ENCODE measurements at places on chromosomes 11 and 22.

DNA sequence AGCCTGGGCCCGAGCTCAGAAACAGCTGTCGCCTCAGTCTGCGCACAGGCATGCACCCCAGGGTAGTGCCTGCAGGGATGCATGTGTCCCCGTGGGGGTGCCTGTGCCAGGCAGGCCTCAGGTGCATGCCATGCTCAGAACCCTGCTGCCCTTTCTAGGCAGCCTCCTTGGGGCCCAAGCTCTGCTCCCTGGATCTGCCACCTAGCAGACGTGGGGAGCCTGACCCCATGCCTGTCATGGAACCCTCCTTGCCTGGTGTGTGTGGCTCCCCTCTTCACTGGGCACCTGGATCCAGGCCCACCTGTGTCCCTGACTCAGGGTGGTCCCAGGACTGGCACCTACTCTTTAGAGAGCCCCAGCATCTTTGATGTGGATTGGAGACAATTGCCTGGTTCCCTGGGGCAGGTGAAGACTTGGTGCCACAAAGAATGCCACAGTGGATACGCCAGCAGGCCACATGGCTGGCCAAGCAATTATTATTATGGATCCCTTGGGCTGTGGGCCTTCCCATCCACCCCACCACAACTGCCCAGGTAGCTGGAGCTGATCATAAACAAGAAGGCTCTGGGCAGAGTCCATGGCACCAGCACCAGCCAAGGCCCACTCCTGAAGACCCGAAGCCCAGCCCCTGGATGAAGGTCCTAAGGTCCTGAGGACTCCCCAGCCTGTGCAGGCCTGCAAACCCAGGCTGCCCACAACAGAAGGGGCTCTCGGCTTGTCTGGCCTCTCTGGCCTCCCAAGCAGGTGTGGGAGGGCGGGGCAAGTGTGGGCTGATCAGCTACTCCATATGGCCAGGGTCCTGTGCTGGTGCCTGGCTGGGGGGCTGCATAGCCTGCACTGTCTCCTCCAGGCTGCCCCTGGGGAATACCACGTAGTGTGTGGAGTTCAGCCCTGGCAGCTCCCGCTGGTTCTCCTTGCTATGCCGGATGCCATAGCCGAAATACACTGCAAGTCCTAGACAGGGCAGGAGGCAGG, 3.8 kb downstream of the SLC7A4 start:
- DNase-seq, result no peak

- DNase-seq, result peak; percentile 65
Observed at GRCh38 chr22:50306753-50307749, at the start of gene PLXNB2. PLXNB2 (minus strand) TSS chr22:50307646; CDS start chr22:50290584, 17,062 bp downstream.

DNA sequence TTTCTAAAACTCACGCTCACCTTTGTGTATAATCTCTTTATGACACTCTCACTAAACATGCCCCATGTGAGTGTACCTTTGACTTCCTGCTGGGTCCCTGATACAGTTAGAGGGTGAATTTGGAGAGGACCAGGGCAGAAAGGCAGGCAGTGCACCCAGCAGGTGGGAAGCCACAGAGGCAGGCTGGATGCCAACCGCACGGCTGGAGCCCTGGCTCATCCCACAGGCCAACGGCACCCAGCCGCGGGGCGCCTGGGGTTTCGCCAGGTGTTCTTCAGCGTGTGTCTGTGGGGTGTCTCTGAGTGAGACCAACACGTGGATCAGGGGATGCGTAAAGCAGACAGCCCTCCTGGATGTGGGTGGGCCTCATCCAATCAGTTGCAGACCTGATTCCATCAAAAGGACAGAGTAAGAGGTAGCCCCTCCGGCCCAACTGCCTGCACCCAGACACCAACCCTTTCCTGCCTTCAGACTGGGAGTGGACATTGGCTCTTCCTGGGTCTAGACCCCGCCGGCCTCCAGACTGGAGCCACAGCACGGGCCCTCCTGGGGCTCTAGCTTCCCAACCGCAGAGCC, 51.6 kb downstream of the DHCR7 start:
- no peak for DNase-seq

- DNase-seq, result no peak
Observed at GRCh38 chr11:121249039-121249663, 43.4 kb upstream of the SC5D start.

DNA sequence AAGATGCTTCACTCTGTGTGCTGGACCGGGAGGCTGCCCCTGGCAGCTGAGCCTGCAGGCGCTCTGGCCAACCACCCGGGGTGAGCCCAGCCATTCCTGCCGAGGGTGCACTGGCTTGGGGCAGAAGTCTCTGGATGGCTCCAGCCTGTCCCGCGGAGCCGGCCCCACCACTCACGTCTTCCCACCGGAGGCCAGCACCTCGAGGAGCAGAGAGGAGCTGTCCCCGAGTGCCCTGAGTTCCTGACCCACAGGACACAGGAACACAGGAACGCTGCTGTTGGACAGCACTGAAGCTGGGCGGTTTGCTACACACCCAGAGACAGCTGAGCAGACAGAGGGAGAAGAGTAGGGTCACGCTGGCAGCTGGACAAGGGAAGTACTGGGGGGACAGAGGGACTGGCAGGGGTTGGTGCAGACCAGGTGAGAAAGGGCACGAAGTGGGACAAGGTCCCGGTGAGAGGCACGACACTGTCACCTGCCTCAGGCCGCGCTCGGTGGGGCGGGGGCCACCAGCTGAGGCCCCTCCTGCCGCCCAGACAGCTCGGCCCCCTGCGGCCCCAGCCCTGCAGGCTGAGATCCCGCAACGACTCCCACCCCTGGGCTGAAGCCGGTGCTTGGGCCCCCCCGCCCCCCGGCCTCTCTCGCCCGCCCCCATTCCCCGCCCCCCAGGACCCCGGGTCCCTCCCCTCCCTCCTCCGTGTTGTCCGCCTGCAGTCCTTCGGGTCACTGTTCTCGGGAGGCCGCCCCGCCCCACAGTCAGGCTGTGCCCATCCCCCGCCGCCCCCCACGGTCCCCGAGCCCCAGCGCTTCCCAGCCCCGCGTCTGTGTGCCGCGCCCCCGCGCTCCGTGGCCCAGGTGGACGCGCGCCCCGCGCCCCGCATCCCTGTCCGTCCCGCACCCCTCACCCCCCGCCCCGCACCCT, 624 bp upstream of the B4GALNT4 start:
- no peak for DNase-seq

DNA sequence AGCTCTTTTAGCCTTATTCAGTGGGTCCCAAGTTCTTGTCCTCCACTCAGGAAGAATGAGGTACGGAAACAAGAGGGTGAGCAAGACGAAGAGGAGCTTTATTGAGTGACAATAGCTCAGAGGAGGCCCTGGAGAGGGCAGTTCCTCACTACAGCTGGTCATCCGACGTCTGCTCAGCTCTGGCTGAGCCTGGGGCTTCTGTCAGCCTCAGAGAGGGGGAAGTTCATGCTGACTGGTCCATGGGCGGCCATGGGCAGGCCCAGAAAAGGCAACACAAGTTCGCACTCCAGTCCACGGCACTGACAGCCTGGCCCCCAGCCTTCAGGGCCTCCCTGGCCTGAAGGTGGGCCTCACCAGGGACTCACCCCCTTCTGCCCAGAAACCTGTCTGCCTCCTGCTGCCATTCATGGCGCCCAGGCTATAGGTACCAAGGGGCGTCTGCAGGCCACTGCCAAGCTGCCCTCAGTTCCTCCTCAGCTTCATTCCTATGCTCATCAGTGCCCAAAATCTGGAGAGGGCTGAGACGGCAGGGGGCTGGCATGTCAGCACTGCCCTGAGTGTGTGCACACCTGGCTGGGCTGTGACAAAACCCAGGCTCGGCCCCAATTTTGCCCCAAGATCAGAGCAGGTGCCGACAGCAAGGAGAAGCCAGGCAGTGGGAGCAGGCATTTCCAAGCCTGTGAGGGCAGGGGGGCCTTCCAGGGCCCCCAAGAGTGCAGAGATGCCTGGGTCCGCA, 21.7 kb upstream of the KIAA0930 start:
- DNase-seq, result no peak

DNA sequence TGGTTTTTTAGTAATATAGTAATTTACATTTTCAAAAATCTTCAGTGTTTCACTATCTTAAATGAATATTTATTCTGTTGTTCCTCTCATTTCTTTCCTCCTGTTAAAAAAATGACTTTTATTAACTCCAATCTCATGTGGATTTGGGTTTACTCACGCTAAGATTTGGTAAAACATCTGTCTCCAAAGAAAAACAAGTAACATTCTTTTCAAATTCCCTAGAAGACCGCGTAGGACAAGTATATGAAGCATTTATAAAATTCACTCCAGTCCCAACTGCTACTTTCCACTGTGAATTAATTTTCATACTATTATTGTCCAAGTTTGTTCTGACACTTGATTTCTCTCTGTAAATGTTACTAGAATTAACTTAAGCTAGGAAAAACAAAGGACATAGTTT, 26.2 kb downstream of the SBF2 start:
- no peak for DNase-seq
